Subcutaneous preadipocyte (primary cell): ENCODE measurements at places on chromosomes 7 and 10. TPM values are rescaled to one million over a fixed set of nuclear protein-coding genes. Genes with fewer than 3 reads are reported as not detected.

The CUZD1 gene
- total RNA-seq, result 0.59 and 0.73 TPM in 2 replicates

The OPN4 gene
- not detected in 2 replicates for total RNA-seq

The TMEM184A gene
- total RNA-seq, result 0.39 TPM in 1 of 2 replicates, not detected in the other

The RNF148 gene
- total RNA-seq, result 0.78 and 1.8 TPM in 2 replicates

The GRM8 gene
- not detected in 2 replicates for total RNA-seq

The GPR26 gene
- not detected in 2 replicates for total RNA-seq

The PSD gene
- 1.1 and 1.6 TPM in 2 replicates for total RNA-seq

The GDF2 gene
- not detected in 2 replicates for total RNA-seq

The LIPN gene
- total RNA-seq, result not detected in 2 replicates

The APBB1IP gene
- 2.9 and 12.9 TPM in 2 replicates for total RNA-seq

The EGR2 gene
- under 0.01 and 0.20 TPM in 2 replicates for total RNA-seq

The CALML5 gene
- total RNA-seq, result not detected in 2 replicates

The PVRIG gene
- not detected in 2 replicates for total RNA-seq

The PTPN20 gene
- total RNA-seq, result 0.73 and 0.98 TPM in 2 replicates

The TUBAL3 gene
- total RNA-seq, result not detected in 2 replicates

The EN2 gene
- not detected in 2 replicates for total RNA-seq

The MRM2 gene
- total RNA-seq, result 15.8 and 17.4 TPM in 2 replicates

The VTI1A gene
- 23.5 and 29.3 TPM in 2 replicates for total RNA-seq

The TAS2R40 gene
- not detected in 2 replicates for total RNA-seq

The MRLN gene
- total RNA-seq, result not detected in 2 replicates

The ATOH7 gene
- total RNA-seq, result under 0.01 TPM in 1 of 2 replicates, not detected in the other

The FEZF1 gene
- not detected in 2 replicates for total RNA-seq
